SK-N-SH treated with all-trans-retinoic acid at 6 μM for 48 hours (cell line): ENCODE measurements at places on chromosomes 3 and 15.

DNA sequence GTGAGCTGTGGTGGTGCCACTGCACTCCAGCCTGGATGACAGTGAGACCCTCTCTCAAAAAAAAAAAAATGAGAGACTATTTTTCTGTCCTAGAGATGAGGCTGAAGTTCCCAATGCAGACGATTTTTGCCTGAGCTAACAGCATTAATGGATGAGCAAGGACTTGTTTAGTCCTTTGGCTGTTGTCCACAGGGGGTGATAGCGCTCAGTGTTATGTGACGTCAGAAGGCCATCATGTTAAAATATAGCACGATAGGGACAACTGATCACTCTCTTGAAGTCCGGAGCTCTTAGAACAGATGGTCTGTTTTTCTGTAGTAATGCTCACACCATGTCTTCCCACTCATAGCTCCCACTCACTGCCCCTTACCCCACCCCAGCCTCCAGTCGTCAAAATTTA lies 6.8 kb downstream of the TRNT1 start:
- ATAC-seq, result no peak

GRCh38 chr3:40211579-40211978 lies 97.9 kb upstream of the EIF1B start:
- peak; percentile 85 for ATAC-seq

DNA sequence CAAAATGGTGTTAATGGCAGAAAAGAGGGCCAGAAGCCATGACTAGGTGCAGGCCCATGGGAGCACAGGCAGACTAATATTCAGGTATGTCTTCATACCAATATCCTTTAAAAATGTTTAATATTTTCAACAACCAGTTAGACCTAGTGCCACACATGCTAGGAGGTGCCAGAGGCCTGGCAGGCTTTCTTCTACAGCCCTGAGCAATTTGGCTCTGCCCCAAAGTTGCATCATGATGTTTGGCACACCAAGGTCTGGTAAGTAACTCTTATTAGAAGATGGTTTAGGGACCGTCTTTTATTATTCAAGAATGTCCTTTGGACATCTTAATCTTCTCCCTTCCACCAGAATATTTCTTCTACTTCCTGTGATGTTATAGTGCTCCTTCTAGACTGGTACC lies 34.8 kb downstream of the MITF start:
- no peak for ATAC-seq

DNA sequence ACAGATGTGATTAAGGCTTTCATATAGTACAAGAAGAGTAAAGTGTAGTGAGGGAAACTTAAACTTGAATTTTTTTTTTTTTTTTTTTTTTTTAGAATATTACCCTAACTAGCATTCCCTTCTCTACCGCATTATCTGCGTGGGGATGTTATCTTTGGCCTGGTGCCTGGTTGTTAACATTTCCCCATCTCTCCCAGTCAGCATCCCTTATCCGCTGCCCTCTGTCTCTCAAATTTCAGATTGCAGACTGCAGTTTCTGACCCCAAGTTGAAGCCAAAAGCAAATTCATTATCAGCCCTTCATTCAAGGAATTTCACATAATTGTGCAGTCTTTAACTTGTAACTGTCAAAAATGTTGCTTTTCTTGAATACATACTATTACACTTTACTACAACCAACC lies 353.0 kb downstream of the PLOD2 start:
- ATAC-seq, result no peak

- no peak for ATAC-seq
These were observed 145.2 kb downstream of the VGLL3 start for GRCh38 chr3:86845726-86846125.

DNA sequence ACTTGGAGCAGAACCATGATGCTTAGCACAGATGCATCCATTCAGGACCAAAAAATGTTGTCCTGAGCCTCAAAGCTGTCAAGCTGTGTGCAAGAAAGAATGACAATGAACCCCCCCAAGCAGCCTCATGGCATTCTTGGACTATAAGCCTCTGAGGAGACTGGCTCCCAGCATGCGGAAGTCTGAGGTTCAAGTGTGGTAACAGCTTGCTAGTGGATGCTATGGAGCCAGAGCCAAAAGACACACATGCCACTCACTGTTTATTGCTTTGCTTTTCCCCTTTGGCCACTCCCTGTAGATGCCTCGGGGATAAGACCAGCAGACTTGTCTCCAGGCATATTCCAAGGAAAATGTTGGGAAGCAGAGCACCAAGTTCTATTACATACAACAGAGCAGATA lies 38.2 kb upstream of the SNRK start:
- no peak for ATAC-seq

- no peak for ATAC-seq
These were observed 258.0 kb upstream of the RARB start for GRCh38 chr3:25170021-25170420.

- peak; percentile 65; the same call in 2 of the 3 replicates for ATAC-seq
These were observed 293.1 kb upstream of the CHRM5 start for GRCh38 chr15:33675246-33675645.

GRCh38 chr15:83698294-83698693 lies 44.4 kb downstream of the ADAMTSL3 start:
- no peak for ATAC-seq

GRCh38 chr3:190073264-190074008 lies 47.3 kb downstream of the P3H2 start:
- ATAC-seq, result no peak
